ENCODE measurements at places on chromosomes 7 and 10.

DNA sequence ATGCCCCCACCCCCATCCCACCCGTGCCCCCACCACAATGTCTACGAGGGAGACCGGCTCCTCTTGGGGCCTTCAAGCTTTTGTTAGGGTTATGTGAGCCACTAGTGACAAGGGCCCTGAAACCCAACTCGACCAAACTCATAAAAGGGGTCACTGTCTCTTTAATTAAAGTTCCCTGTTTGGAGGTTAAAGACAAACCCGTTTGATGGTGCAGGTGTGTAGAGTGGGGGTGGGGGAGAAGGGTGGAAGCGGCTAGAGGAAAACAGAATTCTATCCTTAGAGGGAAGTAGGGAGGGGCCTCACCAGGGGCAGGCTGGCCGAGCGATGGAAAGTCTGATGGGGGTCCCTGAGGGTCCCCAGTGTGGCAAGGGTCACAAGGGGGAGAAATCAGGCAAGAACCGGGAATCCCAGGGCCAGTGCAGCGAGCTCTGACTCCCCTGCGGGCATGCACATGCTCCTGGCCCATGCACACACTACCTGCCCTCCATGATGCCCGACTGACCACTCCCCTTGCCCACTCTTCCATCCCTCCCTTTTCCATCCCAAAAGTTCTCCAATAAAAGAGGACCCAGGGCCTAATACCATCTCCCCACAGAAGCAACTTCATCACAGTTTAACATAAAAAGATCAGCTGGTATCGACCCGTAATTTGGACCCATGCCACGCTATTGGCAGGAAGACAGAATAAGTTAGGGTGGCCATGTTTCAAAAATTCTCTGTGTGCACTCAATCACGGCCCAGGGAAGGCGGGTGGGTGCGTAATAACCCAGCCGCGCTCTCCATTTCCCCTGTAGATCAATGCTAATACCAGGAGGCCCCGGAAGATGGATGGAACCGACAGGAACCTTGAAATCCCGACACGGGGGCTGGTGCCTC is 35.9 kb upstream of the SLF2 start:
- no peak for DNase-seq

- no peak for DNase-seq
These were observed 69.1 kb downstream of the KMT2C start for GRCh38 chr7:152366662-152367061.

- no peak for DNase-seq
These were observed 131.4 kb downstream of the SRPK2 start for GRCh38 chr7:105257338-105257737.

DNA sequence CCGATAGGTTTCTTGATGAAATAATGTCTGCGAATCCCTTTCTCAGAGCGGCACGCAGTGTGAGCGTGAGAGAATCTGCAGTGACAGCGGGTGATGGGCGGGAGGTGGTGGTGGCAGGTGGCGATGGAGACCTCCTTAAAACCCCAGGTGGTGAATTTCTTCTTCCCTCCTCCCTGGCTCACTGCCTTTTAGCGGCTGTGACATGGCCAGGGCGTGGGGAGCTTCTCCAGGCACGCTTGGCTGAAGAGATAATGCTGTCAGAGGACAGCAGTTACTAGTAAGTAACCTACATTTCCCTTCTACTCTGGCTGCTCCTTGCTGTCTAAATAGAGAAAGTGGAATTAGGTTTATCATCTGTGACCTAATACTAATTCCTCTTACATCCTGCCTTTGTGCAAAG is 141.4 kb upstream of the INSYN2A start:
- DNase-seq, result no peak

All from cortex of kidney (tissue), 1 donor.